LHCN-M2 (cell line): ENCODE measurements at places on chromosomes 7 and 10.

- DNase-seq: no peak
These were observed 47.9 kb upstream of the DOCK1 start for GRCh38 chr10:126857178-126857806.

GRCh38 chr10:18202680-18203460 lies 62.6 kb downstream of the CACNB2 start:
- DNase-seq: no peak

GRCh38 chr7:18474944-18475343 lies 20.6 kb upstream of the HDAC9 start:
- no peak for DNase-seq

DNA sequence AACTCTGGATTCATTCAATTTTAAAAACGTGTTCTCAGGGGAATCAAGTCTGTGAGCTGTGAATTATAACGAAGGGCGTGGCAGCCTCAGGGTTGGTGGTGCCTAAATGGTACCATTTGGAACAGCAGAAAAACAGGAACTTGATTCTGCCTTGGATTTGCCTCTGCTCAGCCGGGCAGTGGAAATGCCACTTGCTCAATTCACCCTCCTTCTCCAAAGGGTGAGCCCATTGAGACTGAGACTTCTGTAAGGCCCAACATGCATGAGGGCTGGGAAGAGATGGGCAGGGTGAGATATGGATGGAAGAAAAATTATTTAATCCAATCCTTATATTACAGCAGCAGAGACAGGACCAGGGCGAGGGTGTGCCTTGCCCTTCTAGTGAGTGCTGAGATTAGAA lies 107.1 kb upstream of the HABP2 start:
- no peak for DNase-seq

- no peak for DNase-seq
These were observed 175.7 kb downstream of the PRKCQ start for GRCh38 chr10:6404127-6405072.

DNA sequence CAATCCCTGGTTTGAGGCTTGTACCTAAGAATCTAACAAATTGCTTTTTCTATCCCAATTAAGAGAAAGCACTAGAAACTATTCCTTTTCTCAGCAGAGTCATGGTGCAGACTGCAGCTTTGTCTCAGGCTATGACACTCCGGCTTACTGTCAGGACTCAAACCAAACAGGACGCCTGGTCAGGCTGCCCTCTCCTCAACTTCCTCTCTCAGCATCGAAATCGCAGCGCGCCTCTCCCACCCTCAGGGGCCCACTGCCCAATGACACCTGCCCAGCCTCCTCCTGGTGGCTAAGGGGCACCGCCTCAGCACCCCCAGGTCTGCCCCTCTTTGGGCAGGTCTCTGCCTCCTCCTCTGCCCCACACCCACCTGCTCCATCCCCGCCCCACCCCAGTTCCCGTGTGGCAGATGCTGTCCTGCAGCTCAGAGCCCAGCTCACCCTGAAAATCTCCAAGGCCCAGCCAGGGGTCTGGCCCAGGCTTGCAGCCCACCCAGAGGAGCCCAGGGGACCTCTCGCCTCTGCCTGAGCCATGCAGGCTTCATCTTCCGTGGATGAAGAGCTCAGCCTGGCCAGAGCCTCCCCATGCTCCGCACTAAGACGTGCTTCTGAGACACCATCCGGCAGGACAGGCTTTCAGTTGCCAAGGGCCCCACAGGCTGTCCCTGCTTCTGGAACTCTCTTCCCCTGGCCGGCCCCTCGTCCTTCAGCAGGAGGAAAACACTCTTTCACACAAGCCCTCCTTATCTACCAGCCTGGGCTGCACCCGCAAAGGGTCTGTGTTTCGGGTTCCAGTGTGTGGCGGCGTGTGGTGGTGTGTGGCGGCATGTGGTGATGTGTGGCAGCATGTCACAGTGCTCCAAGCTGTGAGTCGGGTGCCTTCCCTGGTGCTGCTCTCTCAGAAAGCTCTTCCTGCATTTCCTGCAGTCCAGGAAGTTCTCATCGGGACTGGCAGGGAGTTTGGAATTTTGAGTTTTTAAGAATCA lies 16.4 kb upstream of the PTPRN2 start:
- no peak for DNase-seq
